NCI-H1105 (cell line): ENCODE measurements at places on chromosomes 2 and 18.

GRCh38 chr2:3654011-3654410 lies 4.0 kb upstream of the ALLC start:
- no peak for DNase-seq

GRCh38 chr2:221153226-221153625 lies 418.9 kb downstream of the EPHA4 start:
- DNase-seq: peak; percentile 83

DNA sequence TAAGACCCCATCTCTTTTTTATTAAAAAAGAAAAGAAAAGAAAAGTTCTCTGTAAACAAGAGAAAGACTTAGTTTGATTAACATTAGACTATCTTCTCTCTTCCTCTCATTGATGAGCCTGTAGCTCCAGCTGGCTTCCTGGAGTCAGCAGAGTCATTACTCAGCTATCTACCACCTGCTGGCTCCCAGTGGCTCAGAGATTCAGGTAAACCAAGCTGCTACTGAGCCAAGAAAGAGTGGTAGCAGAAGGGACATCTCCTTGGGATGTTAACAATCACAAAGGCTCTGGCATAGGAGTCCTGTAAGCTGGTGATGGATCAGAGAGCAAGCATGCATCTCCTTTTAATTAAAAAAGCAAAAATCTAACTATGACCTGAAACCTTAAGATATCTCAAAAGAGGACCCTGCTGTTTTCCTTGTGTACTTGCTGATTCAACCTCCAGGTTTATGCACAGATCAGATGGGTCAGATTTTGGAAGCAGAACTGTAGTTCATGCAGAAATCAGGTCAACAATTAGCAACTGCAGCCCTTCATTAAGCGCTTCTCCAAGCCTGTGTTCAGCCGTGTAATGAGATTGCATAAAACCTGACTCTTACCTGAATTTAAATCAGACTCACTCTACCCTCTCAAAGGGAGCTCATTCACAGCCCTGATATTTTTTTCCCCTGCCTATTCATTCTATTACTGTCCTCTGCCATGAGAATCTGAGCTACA lies 225.8 kb downstream of the RNF152 start:
- no peak for DNase-seq

- no peak for DNase-seq
Observed at GRCh38 chr2:229627728-229628127, 86.6 kb downstream of the DNER start.

- DNase-seq: peak; percentile 56
Observed at GRCh38 chr2:219475697-219476651, 22.7 kb upstream of the GMPPA start.

GRCh38 chr2:217914078-217914477 lies 88.7 kb downstream of the TNS1 start:
- no peak for DNase-seq

DNA sequence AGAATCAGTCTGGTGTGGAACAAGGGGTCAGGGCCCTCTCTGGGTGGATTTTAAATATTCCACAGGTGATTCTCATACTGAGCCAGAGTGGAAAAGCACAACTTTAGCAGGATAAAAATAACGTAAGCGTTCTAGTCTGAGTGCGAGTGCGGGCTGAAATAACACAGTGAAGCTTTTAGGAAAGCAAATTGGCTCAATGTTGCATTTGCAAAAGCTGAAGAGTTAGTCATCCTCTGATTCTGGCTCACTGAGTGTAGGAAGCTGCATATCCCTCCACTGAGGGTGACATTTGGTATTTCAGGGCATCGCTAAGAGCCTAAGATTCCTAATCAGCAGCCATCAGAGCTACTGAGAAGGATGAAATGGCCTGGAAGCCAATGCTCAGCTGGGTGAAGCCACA lies 134.7 kb downstream of the RIF1 start:
- no peak for DNase-seq

GRCh38 chr2:233228376-233228775 lies 23.1 kb upstream of the ATG16L1 start:
- DNase-seq: no peak

DNA sequence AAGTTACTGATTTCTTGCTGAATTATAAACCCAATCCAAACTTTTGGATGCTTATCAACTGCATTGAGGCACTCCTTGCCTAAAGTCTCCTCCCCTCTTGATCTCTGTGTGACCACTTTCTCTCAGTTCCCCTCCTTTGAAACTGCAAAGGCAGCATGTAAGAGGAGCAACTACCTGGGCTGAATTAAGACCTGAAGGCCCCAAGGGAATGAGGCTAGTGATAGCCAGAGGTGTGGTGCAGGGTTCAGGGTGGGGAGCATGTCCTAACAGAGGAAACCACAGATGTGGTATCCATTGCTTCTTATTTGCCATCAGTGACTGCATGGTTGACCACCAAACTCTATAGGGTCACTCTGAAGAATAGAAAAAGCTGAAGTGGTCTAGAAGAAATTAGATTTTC lies 557.9 kb downstream of the TNS1 start:
- DNase-seq: no peak

DNA sequence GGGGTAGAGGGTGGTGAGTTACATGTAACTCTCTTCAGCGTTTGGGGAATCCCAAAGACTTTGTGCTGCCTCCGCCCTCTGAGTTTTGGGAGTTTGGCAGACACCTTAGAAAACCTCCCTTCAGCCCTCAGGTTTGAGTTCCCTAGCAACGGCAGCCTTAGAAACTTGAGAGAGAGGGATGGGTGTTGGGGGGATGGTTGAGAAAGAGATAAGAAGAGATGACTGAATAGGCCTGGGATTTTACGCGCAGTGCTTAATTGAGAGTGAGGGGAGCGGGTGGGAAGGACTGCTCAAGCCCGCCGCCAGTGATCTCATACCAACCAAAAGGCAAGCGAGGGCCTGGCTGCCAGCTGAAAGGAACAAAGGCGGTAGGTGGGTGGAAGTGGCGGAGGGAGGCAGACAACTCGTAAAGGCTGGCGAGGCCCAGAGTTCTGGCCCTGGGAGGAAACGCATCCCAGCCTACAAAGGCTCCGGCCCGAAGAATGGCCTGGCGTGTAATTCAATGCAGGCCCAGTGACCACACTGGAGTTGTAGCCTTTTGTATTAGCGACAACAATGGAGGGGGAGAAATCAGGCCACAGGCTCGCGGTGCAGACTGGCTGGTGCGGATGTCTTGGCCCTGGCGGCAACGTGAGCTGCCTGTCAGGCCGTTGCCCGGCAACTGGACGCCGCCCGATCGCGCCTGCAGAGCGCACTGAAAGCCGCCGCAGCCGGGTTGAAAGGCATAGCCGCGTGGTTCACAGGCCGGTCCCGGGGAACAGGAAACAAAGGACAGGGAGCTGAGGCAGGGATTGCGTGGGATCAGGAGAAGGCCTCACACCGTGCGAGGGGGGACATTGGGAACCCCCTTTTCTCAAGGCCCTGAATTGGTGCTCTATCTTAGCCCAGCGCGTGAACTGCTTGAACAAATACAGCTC lies 39.9 kb upstream of the DARS1 start:
- DNase-seq: peak; percentile 84

- DNase-seq: no peak
Observed at GRCh38 chr2:121791290-121791689, 35.8 kb downstream of the TSN start.

DNA sequence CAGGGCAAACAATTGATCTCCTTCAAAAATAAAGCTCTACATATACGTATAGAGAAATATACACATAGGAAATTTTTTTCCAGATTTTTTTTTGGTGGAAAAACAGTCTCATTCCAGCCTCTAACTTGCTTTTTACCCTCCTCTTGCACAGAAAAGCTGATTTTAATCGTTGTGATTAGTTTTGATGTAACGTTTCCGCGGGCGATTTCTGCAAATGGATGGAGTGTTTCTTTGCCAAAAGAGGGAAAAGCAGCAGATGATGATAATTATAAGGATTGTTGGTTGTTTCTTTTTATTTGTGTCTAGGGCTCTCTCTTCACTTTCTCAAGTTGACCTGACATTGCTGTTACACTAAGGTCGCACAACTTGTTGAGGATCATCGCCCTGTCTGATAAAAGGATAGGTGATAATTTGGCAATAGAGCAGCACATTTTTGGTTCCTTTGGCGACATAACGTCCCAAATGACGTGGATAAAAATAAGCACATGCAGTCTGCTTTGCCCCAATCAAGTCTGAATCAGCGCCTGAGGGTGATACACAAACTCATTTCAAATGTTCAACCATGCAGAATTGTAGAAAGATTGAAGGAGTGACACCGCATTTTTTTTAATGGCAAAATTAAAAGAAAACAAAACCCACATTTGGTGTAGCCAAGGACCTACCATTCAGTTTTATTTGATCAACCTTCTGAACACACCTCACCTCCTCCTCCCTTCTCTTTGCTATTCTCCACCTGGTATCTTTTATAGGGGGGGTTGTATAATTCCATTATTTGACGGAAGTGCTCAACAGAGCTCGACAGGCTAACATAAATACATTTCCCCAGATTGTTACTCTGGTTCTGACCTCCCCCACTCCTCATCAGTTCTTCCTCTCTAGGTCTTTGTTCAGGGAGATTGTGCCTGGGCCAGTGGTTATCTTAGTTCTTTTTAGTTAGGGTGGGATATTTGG lies 109.6 kb upstream of the KCTD1 start:
- no peak for DNase-seq
